ENCODE measurements at places on chromosomes 2 and 18. TPM values are rescaled to one million over a fixed set of nuclear protein-coding genes. Genes with fewer than 3 reads are reported as not detected.

GRCh38 chr18:62881509-62882016 lies 166.2 kb downstream of the PHLPP1 start:
- no peak for DNase-seq

DNA sequence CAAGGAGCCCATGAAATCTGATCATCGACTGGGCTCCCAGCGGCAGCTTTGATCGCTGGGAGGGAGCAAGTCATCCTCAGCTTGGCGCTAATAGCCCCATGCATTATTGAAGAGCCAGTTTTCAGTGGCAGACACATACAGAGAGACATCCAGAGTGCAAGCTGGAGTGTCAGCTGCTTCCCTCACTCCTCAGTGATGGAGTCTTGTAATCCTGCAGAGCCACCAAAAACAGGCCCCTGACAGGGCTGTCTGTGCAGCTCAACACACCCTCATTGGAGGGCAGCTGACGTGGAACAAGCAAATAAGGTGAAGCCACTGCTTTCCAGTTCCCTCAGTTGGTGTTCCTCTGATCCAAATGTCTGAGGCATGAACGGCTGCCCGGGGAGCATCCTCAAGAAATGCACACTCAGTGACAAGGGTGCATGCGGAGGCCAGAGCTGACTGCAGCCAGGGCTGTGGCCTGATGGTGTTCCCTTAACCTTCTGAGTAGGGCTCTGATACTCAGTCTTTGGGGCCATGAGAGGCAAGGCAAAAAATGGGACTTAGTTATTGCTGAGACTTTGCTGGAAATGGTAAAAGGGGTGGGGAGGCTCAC lies 97.4 kb downstream of the RHOB start:
- DNase-seq, result no peak

DNA sequence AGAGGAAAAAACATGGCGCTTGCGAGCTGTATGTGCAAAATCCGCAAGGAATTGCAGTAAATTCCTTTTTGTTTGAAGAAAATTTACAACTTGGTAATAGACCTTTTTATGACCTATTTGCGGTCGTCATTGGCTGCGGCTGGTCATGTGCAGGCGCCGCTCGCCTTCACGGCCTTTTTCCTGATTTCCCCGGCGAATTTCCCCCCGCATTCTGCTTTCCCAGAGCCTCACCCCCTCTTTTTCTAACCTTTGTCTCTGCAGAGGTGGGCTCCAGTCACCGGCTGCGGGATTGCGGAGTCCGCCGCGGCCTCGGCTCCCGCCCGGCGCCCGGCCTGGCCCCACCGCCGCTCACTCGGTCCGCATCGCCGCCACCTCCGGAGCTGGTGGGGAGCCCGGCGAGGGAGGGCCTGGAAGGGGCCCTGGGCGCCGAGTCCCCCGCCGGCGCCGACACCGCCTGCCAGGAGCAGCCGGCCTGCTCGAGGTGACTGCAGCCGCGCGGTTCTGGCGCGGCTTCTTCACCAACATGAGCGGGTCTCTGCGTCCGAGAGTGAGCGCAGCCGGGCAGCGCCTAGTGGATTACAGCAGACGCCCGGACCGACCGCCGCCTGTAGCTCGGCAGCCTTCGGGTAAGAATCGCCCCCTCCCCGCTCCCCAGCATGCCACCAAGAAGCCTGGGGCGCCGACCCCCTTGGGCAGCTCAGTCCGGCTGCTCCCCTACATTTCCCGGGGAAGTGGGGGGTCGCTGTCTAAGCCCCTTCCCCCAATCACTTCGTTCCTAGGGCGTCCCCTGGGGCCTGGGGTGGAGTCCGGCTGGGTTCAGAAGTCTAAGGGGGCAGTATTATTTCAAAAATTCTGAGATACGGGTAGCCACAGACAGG lies 7.1 kb downstream of the HOXD8 start:
- no peak for DNase-seq

GRCh38 chr2:204078003-204078698 lies 141.6 kb downstream of the ICOS start:
- DNase-seq, result no peak

DNA sequence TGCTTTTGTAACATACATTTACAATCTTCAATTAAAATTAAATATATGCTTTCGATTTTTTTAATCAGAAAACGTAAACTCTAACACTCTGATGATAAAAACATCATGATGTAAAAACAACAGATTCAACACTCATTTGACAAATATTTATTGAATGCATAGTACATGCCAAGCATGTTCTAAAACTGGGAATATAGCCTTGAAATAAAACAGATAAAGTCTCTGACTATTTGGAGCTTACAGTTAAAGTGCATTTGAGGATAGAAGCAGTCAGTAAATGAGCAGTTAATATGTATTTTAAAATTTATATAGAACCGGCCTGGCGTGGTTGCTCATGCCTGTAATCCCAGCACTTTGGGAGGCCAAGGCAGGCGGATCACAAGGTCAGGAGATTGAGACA lies 47.8 kb downstream of the TMX3 start:
- DNase-seq, result no peak

The PLB1 gene
- polyA plus RNA-seq, result 4.7 TPM

- DNase-seq, result no peak
These were observed 18.6 kb upstream of the VPS4B start for GRCh38 chr18:63440881-63441280.
